ENCODE measurements at places on chromosomes 13 and 19.
A peak's percentile ranks its signal among the peaks of the same experiment; 100 is the strongest.

- peaks cover 9% of the 10 kb centered on the region for H3K4me1 ChIP-seq
- DNase-seq: no peak
- no peak overlapping the region for H3K27ac ChIP-seq
- H3K27me3 ChIP-seq: no peaks in the 10 kb centered on the region
Measured at GRCh38 chr13:95642028-95642621, 2.4 kb downstream of the DZIP1 start.

DNA sequence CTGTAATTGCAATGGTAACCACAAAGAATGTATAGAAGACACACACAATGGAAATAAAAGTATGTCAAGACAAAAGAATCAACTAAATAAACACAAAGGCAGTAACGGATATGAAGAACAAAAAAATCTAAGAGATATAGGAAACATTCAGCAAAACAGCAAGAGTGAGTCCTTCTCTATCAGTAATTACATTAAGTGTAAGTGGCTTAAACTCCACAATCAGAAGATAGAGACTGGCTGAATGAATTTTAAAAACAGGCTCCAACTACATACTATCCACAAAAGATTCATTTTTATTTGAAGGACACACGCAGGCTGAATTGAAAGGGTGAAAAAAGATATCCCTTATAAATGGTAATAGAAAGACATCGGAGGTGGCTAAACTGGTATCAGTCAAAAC, 19.5 kb downstream of the ZNF616 start:
- peaks cover 76% of the 10 kb centered on the region for H3K36me3 ChIP-seq
- H3K4me1 ChIP-seq: no peaks in the 10 kb centered on the region
- no peaks in the 10 kb centered on the region for H3K27me3 ChIP-seq
- no peak overlapping the region for H3K4me3 ChIP-seq

DNA sequence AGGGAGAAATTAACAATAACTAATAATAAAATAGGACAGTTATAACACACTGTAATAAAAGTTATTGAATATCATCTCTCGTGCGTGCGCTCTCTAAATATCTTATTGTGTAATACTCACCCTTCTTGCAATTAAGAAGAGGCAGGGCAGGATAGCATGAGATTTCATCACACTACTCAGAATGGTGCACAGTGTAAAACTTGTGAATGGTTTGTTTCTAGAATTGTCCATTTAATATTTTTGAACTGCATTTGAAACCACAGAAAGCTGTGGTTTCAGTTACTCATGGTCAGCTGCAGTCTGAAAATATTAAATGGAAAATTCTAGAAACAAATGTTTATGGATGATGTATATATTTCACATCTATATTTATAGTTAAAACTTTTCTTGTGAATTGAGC, 161.1 kb downstream of the DCT start:
- H3K27me3 ChIP-seq: no peaks in the 10 kb centered on the region
- H3K4me1 ChIP-seq: no peaks in the 10 kb centered on the region
- no peaks in the 10 kb centered on the region for H3K36me3 ChIP-seq
- no peak overlapping the region for H3K27ac ChIP-seq
- H3K4me3 ChIP-seq: no peak overlapping the region

DNA sequence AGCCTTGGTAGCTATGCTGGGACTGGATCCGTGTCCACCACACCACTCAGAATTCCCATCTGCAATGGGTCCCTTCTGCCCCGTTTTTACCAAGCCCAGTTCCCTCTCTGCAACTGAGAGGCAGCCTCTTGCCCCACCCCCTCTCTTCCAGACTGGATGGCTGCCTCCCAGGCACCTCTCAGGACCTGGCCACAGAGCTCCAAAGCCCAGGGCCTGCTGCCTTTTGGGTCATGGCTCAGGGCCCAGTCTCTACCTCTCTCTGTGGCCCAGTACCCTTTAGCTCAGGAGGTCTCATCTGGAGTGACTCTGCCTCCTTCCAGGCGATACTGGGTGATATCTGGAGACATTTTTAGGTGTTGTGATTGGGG, 10.3 kb upstream of the ZBTB7A start:
- peaks cover 5% of the 10 kb centered on the region for H3K4me1 ChIP-seq
- DNase-seq: no peak
- no peak overlapping the region for H3K27ac ChIP-seq
- no peak overlapping the region for H3K4me3 ChIP-seq

GRCh38 chr13:92054389-92054788, 656.0 kb downstream of the GPC5 start:
- H3K27me3 ChIP-seq: no peaks in the 10 kb centered on the region
- no peak overlapping the region for H3K4me3 ChIP-seq
- no peak overlapping the region for H3K27ac ChIP-seq
- no peaks in the 10 kb centered on the region for H3K4me1 ChIP-seq
- DNase-seq: no peak

DNA sequence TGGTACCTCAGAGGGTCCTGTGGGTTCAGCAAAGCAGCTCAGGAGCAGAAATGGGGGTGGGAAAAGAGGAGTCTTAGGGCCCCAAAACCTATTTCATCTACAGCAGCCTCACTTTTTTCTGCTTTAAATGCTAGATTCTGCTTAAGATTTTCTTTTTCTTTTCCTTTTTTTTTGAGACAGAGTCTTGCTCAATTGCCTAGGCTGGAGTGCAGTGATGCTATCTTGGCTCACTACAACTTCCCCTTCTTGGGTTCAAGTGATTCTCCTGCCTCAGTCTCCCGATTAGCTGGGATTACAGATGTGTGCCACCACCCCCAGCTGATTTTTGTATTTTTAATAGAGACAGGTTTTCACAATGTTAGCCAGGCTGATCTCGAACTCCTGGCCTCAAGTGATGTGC, 30.7 kb upstream of the WDFY2 start:
- H3K4me1 ChIP-seq: no peaks in the 10 kb centered on the region
- no peaks in the 10 kb centered on the region for H3K36me3 ChIP-seq
- H3K27ac ChIP-seq: no peak overlapping the region
- no peaks in the 10 kb centered on the region for H3K27me3 ChIP-seq
- no peak overlapping the region for H3K4me3 ChIP-seq

- no peak overlapping the region for H3K4me3 ChIP-seq
- peaks cover 35% of the 10 kb centered on the region for H3K4me1 ChIP-seq
- H3K27ac ChIP-seq: no peak overlapping the region
- peaks cover 20% of the 10 kb centered on the region for H3K36me3 ChIP-seq
- DNase-seq: no peak
Measured at GRCh38 chr19:5895890-5896289, 7.7 kb downstream of the NDUFA11 start.

DNA sequence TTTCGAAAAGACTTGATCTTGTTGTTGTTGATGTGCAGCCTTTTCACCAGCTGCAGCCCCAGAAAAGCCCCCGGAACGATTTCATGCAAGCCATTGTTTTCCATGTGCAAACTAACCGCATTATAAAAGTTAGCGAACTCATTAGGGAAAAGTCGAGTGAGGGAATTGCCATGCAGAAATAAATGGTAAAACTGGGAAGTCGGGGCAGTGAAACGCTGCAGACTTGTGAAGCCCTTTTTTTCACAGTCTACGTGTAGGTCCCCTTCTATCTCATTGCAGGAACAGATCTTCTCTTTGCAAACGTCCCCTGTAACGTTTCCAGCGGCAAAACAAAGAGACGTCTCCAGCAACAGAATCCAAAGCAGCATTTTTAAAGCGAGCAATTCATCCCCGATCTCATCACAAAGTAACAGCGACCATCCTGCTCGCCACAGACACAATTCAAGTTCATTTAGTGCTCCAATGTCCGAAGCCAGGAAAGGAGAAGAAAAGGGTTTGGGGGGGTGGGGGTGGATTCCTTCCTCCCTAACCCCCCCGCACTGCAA, 1.1 kb downstream of the SLITRK1 start:
- H3K4me3 ChIP-seq: peak overlapping the region; percentile 66
- no peak overlapping the region for H3K27ac ChIP-seq
- no peaks in the 10 kb centered on the region for H3K27me3 ChIP-seq
- no peaks in the 10 kb centered on the region for H3K36me3 ChIP-seq
- peaks cover 24% of the 10 kb centered on the region for H3K4me1 ChIP-seq

DNA sequence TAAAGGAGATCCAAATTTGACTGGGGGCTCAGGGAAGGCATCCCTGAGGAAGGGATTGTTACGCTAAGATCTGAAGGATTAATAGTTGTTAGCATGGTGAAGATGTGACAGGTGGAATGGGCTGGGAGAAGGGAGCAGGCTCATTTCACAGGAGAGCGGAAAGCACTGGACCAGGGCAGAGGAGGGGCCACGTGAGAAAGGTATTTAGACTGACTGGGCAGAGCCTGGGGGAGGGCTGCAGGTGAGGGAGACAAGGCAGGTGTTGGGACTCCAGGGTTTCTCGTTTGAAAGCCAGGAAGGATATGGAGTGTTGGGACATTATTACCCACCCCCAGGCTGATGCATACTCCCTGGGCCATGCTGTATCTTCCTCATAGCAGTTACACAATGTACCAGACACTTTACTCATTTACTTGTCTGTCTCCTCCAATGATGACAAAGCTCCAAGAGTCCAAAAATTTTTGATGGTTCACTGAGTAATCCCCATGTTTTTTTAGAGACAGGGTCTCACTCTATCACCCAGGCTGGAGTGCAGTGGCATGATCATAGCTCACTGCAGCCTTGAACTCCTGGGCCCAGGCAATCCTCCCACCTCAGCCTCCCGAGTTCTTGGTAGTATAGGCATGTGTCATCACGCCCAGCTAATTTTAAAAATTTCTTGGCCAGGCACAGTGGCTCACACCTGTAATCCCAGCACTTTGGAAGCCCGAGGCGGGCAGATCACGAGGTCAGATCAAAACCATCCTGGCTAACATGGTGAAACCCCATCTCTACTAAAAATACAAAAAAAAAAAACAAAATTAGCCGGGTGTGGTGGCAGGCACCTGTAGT, 2.3 kb downstream of the TRAPPC6A start:
- H3K36me3 ChIP-seq: no peaks in the 10 kb centered on the region
- H3K4me1 ChIP-seq: peaks cover 26% of the 10 kb centered on the region

GRCh38 chr19:10729411-10729810, 11.5 kb downstream of the DNM2 start:
- H3K27ac ChIP-seq: no peak overlapping the region
- H3K4me1 ChIP-seq: peaks cover 49% of the 10 kb centered on the region
- H3K4me3 ChIP-seq: no peak overlapping the region
- H3K27me3 ChIP-seq: no peaks in the 10 kb centered on the region
- DNase-seq: no peak

GRCh38 chr13:45391926-45392325, 26.2 kb downstream of the SLC25A30 start:
- H3K36me3 ChIP-seq: peaks cover 5% of the 10 kb centered on the region
- H3K4me3 ChIP-seq: no peak overlapping the region
- no peak for DNase-seq
- H3K27ac ChIP-seq: no peak overlapping the region
- H3K4me1 ChIP-seq: no peaks in the 10 kb centered on the region

DNA sequence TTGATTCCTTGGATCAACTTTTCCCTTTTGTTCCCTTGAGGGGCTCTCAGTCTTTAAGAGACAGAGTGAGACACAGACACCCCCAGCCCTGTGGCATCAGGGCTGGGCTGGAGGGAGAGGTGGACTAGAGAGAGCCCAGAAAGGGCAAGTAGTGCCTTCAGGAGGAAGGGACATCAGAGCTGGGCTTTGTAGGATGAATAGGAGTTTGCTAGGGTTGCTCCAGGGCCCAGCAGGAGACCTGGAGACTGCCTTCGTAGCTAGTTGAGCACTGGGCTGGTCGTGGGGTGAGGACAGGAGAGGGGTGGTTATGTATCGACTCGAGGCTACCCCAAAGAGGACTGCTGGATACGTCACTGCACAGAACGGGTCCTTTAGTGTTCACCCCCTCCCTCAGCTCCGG, 5.4 kb downstream of the MAP1S start:
- no peak overlapping the region for H3K27ac ChIP-seq
- H3K4me3 ChIP-seq: no peak overlapping the region
- peaks cover 59% of the 10 kb centered on the region for H3K36me3 ChIP-seq
- peaks cover 21% of the 10 kb centered on the region for H3K4me1 ChIP-seq
- H3K27me3 ChIP-seq: no peaks in the 10 kb centered on the region
- DNase-seq: no peak

GRCh38 chr19:42092350-42092749, 16.4 kb downstream of the ZNF574 start:
- no peaks in the 10 kb centered on the region for H3K27me3 ChIP-seq
- no peaks in the 10 kb centered on the region for H3K36me3 ChIP-seq
- no peak overlapping the region for H3K4me3 ChIP-seq
- no peak for DNase-seq
- no peak overlapping the region for H3K27ac ChIP-seq

- no peak for DNase-seq
- H3K27me3 ChIP-seq: no peaks in the 10 kb centered on the region
- H3K4me3 ChIP-seq: no peak overlapping the region
- H3K4me1 ChIP-seq: no peaks in the 10 kb centered on the region
Measured at GRCh38 chr13:86882107-86882506, 789.1 kb upstream of the SLITRK5 start.

DNA sequence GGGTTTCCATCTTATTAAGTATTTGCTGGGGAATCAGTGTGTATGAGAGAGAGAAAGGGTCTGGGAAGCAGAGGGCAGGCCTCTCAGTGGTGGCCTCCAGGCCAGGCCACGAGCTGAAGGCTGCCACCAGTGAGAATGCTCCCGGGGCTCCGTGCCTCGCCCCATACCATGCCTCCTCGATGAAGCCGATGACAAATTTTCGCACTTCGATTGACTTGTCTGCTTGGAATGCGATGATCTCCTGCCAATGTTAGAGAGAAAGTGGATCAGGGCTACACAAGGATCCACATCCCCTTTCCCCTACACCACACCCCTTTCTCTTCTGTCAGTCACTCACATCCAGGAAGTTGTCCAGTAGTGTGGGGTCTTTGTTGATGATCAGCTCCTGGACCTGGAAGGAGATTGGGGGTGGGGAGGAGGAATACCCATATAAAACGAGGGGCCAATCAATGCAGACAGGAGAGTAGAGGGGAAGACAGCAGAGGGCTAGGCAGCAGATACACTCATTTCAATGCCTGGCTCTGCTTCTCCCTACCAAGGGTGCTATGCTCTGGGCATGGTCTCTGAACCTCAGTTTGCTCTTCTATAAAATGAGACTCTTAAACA, 10.7 kb downstream of the SYMPK start:
- H3K36me3 ChIP-seq: peaks cover 55% of the 10 kb centered on the region
- no peaks in the 10 kb centered on the region for H3K4me1 ChIP-seq
- no peak for DNase-seq
- H3K27ac ChIP-seq: no peak overlapping the region
- no peak overlapping the region for H3K4me3 ChIP-seq

DNA sequence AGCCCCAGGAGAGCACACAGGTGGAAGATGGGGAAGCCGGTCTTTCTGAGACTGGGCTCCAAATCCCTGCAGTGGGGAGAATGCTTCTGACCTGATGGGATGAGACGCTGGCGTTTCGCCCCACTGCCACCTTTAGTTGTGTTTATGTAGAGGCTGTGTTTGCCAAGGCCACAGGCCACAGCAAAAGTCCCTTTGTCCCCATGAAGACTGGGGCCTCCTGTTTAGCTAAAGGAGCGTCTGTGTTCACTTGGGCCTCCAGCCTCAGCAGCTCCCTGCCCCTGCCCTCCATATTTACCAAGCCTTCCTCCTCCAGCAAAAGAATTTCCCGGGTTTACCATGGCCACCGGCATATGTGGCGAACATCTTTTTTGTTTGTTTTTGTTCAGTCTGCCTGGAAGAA, 10.4 kb upstream of the KLK14 start:
- no peaks in the 10 kb centered on the region for H3K27me3 ChIP-seq
- H3K4me1 ChIP-seq: no peaks in the 10 kb centered on the region
- no peaks in the 10 kb centered on the region for H3K36me3 ChIP-seq
- H3K27ac ChIP-seq: no peak overlapping the region
- DNase-seq: no peak

- no peak for DNase-seq
- no peak overlapping the region for H3K27ac ChIP-seq
Measured at GRCh38 chr13:74191410-74191809, 57.2 kb upstream of the KLF12 start.

Data from thoracic aorta (tissue), 2 donors.